Left ventricle myocardium superior (tissue), 1 donor: ENCODE measurements at places on chromosomes 7 and 10. TPM values are rescaled to one million over a fixed set of nuclear protein-coding genes. Genes with fewer than 3 reads are reported as not detected.

The IKZF1 gene
- total RNA-seq, result 3.7 TPM

DNA sequence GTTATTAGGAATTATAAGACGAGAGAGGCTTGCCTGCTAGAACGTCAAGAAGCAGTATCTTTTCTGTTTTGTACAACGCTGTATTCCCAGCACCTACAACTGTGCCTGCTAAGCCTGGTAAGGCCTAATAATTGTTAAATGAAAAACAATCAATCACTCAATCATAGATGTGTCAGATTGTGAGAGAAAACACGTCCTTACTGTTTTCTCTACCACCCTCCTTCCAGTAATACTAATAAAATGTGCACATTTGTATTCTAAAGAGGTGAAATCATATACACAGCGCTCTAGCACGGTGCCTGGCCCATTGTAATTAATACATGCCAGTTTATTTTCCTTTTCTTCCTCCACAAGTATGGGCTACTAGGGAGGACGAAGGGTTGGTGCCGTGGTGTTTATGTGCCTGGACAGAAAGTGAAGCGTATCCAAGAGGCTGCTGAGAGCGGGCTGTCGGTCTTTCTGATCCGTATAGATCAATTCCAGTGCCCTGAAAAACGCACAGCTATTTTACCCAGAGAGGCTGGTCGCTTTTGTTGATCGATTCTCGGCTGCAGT lies 1.5 kb upstream of the AUTS2 start:
- no peak for DNase-seq

DNA sequence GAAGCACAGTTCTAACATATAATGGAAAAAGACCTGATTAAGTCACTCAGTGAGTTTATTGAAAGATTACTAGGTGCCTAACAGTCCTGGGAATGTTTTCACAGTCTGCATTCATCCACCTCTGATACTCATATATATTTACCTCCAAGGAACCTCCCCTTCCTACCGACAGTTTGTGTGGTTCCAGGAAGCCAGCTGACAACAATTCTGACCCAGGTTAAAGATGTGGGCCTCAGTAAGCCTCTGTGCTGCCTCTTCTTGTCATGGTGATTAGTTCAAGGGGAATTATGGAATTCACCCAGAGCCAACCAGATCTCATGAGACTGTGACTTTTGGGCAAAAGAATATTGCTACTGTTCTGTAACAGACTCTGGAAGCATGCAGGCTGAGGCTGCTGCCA lies 186.8 kb downstream of the NXPH1 start:
- no peak for DNase-seq

DNA sequence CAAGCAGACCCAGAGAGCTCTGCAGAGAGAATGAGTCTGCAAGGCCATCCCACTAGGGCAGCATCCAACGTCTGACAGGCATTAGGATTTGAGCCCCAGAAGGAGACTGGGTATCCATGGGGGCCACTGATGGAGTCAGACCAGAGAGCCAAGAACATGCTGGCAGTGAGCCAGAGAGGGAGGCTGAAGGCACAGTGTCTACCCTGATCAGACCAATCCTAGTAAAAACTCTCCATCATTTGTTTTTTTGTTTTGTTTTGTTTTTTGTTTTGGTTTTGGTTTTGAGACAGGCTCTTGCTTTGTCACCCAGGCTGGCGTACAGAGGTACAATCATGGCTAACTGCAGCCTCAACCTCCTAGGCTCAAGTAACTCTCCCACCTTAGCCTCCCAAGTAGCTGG lies 133.1 kb upstream of the LYZL2 start:
- DNase-seq, result no peak

- no peak for DNase-seq
These were observed 37.3 kb upstream of the ADAM12 start for GRCh38 chr10:126425489-126426065.

- no peak for DNase-seq
These were observed 253.7 kb downstream of the ARHGAP21 start for GRCh38 chr10:24469993-24470392.

GRCh38 chr7:100873599-100874299 lies 1.2 kb upstream of the SRRT start:
- DNase-seq, result no peak

DNA sequence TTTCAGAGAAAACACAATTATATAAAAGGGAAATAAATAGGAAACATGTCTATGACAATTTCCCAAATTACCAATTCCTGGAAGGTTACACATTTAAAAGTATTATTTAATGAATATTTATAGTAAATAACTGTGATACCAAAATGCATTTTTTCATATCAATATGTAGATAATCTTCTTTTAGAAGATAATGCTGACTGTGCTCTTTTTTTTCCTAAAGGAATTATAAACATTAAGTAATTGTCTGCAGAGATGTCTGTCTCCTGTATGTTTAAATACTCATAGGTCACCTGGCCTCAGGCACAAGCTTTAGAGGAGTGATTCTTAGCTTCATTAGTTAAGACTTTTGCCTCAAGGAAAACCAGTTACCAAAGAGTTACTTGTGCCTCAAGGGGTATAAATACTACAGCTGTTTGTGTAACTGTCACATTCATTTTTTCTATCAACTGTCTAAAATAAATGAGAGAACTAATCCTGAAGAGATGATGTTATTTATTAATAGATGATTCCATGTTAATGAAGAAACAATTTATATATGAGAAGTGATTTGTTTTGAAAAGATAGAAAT lies 77.1 kb downstream of the DNAJC1 start:
- DNase-seq, result no peak

- no peak for DNase-seq
These were observed 273.7 kb downstream of the KIF20B start for GRCh38 chr10:89975071-89975470.

DNA sequence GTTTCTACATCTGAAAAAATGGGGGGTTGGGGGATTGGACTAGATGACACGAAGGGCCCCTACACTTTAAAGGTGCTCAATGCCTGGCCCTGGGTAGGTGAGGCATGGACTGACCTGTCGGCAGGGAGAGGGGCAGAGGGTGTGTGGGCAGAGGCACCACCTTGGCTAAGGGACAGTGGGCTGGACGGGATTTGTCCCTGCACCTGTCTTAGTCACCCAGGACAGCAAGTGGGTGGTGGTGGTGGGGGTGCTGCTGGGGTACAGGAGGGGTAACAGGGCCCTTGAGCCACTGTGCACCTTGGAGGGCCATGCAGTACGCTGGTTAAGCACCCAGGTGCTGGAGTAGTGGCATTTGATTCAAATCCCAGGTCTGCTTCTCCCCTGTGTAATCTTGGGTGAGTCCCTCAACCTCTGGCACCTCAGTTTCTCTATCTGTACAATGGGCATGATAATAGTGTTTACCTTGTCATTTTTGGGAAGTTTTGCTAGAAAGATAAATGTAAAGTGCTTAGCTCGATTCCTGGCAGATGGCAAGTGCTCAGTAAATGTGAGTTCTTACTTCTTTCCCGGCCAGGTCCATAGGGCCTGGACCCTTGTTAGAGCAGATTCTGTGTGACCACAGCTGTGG lies 18.1 kb upstream of the SFRP5 start:
- DNase-seq, result no peak

The HOXA1 gene
- not detected for total RNA-seq

DNA sequence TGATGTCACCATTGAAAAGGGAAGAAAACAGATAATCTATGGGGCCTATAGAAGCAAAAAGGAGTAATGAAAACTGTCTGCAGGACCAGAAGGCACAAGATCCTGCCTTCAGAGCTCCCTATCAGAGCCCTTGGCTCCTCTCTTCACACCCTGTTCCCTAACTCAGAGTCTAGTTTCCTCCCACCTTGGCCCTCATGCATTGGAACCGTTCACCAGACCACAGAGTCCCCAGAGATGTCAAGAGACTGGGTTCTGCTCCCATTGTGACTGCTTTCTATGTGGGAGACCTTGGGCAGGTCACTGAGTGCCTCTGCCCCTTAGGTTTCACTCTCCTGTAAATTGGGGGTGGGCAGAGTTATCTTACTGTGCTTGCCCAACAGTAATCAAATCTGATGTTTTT lies 80.1 kb upstream of the RPA3 start:
- DNase-seq, result no peak

DNA sequence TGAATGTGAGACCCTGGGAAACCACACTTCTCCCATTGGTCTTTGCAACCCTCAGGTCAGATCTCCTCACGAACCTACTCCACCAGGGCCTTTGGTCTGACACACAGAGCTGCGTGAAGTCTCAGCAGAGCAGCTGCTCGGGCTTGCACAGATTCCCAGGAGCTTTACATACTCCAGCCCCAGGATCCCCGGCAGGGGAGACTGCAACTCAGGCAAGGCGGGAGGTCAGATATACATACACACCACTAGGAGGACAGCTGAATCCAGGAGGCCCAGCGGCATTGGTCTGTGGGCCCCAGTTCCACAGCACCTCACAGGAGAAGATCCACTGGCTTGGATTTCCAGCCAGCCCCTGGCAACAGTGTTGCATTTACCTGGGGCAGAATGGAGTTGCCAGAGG lies 239.2 kb downstream of the GPAM start:
- no peak for DNase-seq

The ZFYVE27 gene
- total RNA-seq, result 13.7 TPM

DNA sequence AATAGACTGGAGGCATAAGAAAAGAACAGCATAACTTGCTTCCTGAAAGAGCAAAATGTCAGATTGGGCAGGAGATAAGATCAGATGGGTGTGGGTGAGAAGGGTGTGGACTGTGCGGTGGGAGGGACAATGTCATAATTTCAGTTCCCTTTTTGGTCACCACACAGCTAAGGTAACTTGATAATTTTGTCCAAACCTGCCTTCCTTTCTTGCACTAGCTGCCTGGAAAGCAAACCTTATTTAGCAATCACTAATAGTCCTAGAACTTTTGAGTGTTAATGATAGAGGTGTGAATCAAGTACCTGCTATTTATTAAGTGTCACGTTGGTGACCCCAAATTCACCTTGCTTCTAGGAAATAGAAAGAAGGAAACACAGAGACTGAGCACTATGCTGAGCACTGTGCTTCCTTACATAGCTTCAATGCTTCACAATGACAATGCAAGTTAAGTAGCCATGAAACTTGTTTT lies 72.4 kb upstream of the SP4 start:
- DNase-seq, result no peak

- no peak for DNase-seq
These were observed 6.1 kb upstream of the ABLIM1 start for GRCh38 chr10:114664127-114664526.
